ENCODE measurements at places on chromosomes 4 and X.

DNA sequence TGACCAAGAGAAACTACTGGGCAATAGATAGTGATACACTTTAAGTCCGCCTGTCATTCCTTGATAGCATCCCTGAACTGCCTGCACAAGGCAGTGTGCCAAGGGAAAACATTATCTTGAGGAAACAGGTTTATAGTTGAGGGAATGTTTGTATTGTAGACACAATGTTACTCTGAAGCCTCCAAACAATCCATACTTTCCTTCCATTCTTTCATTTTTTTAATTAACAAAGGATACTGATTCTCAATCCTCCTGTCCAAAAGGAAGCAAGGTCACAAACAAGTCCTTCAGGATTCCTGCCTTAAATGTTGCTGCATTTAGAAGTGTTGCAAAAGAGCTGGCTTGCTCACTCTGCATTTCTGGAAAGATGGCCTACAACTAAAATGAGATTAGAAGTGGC is 61.7 kb upstream of the PRSS48 start:
- no peak for DNase-seq

DNA sequence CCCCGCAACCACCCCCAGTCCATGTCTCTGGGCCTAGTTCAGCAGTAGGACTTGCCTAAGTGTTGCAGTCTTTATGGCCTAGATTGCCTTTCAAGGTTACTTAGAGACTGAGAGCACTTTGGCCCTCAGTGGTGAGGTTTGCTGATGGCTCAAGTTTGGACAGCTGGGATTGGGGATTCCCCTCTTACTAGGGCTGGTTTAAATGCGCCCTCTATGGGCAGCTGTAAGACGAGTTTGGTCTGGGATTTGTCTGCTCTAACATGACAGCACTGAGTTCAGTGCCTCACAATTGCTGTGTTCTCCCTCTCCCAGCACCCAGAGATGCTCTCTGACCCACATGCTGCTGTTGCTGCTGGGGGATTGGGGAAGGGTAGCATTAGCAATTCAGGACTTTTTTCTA is 23.1 kb downstream of the DACH2 start:
- DNase-seq: no peak

GRCh38 chr4:78569306-78569821 is 17.8 kb downstream of the ANXA3 start:
- DNase-seq: no peak

GRCh38 chrX:34147345-34147744 is 15.2 kb upstream of the FAM47A start:
- no peak for DNase-seq

DNA sequence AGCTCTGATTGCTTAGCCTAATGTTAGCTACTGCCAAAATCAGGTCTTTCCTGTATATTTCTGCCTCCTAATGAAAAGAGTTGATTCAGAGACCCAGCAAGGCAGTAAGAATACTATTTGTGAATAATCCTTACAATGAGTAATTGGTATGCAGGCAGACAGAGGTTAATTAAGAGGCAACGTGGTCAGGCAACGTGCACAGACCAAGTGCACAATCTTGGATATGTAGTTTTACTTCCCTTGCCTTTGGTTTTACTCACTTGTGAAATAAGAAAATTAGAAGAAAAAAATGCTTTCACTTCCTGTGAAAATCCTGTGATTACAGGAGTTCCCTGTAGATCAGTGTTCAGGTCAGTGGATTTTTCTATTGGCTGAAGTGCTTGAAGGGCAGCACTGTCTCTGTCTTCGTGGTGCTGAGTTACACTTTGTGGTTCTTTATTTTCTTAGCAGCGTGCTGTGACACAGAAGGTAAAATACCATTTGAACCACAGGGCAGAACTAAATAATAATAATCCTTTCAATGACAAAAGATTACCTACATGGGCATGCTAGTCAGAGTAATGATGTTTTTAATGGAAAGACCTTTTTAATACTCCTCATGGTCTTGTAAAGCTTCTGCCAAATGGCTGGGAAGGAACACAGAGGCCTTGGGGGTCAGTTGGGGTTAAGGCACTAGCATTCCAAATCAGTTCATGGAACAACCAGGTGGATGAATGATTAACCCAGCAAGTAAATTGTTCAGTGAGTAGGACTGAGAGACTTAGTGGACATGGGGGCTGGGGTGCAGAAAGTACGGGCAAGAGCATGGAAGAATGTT is 430.9 kb downstream of the MAPK10 start:
- DNase-seq: no peak

- no peak for DNase-seq
Observed at GRCh38 chr4:105106426-105106825, 40.2 kb upstream of the TET2 start.

DNA sequence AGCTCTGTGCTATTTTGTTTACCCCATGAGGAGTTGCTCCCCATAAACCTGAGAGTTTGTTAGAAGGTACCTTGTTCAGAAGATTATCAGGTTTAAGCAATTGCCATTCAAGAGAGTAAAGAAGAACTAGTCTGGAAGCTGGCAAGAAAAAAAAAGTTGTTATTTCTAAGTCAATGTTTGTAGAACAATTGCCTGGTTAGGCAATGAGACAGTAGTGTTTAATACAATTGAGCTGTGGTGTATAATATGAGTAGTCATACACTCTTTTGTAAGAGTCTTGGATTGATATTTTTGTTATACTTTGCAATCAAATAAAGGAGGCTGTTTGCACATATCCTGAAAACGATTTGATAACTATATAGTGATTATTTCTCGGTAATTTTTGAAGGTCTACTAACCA is 44.7 kb downstream of the GALNT7 start:
- no peak for DNase-seq

DNA sequence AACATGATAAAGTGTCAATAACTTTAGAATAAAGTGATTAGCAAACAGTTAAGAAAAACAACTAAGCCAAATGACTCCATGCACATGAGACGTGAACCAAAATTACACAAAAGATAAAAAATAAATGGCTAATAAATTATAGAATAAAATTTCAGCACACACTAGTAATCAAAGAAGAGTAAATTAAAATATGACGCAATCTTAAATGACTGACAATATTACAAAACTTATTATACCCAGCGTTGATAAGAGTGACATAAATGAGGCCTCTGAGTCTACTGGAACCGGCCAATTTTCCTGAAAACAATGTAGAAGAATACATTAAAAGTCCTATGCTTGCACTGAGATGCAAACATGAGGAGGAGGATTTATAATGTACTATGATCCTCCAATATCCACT is 187.4 kb downstream of the DHX15 start:
- DNase-seq: no peak

DNA sequence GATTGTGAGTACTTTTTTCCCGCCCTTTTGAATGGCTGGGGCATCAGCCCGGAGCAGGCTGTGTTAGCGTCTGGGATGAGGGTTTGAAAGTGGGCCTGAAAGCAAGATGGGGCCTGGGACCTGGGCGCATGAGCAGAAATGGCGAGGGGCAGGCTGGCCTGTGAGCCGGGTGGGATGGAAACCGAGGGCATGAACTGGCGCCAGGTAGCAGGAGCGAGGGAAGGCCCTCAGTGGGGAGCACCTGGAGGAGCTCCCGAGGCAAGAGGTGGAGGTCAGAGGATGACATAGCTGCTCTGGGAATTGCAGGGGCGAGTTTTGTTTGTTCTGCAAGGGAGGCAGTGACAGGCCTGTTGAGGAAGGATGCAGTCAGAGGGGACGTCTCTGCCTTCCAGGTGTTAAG is 68.6 kb downstream of the RGS12 start:
- DNase-seq: no peak

DNA sequence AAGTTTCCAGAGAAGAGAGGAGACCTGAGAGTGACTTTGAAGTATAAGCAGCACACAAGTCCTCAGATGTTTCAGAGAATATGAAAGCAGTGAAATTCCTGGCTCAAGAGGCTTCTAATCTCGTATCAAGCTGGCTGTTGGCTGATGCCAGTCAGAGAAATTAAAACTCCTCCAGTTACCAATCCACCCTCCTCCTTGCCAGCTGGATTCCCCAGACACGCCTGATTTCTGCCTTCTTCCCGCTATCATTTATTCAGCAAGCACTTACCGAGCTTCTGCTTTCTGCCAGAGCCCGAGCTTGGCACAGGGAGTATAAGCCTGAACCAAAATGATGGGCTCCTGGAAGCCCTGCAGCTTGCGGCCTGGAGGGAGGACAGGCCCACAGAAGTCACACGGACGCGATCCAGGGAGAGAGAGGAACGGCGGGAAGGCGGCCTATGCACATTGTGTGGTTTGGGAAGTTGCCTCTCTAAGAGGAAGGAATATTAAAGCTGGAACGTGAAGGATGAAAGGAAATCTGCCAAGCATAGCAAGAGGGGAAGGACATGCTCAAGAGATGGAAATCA is 102.4 kb upstream of the TBL1X start:
- DNase-seq: no peak

DNA sequence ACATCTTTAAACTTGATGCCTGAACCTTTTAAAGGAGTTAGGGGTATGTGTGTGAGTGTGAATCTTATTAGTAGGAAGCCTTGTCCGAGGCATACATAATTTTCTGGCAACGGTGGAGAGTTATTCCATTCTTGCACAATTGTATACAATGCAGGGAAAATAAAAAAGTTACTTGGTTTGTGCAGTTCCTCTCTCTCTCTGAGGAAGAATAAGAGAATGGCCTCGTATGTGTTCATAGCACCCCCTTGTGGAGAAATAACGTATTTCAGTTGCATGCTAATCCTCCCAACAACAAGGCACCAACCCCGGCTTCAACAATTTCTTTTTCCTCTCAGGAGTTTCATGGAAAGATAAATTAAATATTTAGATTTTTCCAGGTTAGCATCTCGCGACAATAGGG is 33.7 kb upstream of the FGF13 start:
- peak; percentile 48 for DNase-seq

DNA sequence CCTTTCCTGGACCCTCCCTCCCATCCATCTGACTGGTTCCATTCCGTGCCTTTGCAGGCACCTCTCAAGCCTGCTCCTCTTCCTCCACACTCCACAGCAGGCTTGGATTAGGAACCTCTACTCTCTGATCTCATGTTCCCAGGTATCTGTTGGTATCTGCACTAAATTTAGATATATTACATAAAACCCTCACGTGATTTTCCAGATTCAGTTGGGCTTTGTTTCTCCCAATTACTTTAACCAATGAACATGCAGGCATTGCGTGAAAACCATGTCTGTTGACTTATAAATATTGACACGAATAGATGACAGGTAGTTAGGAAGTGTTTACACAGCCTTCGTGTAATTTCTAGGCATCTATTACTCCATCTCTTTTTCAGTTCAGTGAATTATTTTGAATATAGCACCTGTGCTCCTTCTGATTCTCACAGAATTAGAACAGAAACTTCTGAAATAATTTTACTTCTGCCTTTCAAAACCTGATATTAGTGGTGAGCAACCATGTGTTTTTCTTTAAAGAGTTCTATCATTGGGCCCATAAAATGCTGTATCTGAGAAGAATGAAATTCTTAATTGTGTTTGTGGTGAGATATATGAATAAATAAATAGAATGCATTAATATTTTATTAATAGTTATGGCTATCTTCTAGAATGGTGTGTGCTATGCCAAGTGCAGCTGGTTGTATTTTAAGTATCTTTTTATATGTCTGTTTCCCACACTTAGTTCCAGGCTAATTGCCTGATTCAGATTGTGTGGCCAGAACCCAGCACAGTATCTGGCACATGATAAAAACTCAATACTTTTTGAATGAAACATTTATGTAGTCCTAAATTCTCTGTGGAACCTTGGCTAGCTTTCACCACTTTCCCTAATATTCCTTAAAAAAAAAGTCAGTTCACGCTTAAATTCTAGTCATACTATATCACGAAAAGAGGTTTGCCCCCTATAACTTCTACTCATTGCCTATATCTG is 304.8 kb downstream of the QDPR start:
- DNase-seq: peak; percentile 55

Measured in NCI-H1930 (cell line).